ENCODE measurements at places on chromosomes 11 and 22.

DNA sequence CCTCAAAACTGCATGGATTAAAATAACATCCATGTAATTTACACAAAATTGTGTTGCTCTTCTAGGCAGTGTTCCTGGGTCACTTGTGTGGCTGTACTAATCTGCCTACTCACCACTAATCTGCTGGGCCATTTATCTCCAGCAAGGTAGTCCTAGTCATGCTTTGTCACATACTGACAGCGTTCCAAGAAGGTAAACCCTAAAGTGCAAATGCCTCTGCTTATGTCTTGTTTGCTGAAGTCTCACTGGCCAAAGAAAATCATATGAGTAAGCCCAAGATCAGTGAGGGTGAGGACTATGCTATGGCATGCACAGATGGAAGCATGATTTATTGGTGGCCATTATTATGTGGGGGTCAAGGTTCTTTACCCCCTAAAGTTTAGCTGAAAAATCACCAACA, 630.2 kb upstream of the LUZP2 start:
- no peak for DNase-seq

DNA sequence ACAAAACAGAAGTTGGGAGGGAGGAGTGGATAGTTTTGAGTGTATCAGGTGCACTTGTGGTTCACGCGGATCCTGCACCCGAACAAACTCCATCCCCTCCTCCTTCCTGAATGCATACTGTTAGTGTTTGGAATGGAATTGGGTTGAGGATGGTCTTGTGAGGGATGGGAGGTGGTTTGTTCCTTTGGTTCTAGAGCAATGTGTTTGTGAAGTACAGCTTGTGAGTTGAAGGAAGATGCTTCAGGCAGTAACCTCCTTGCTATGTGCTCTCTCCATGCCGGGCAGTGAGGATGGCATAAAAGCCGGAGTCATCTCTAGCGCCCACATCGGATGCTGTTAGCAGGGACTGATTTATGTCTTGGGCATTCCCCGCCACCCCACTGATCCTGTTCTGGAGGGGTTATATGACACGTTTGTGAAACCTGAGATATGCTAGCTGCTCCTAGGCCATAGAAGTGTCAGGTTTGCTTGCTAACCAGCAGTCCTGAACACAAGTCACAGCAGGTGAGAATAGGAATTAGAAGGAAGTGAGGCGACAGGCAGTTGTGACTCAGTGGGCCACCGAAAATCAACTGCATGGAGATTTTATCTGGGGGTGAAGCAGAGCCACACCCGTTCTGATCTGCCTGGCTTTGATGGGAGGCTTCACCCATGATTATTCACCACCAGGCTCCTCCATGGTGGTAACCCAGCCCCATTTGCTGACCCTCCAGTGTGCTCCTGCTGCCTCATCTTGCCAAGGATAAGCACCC, 2.2 kb downstream of the BCR start:
- DNase-seq: peak; percentile 86

DNA sequence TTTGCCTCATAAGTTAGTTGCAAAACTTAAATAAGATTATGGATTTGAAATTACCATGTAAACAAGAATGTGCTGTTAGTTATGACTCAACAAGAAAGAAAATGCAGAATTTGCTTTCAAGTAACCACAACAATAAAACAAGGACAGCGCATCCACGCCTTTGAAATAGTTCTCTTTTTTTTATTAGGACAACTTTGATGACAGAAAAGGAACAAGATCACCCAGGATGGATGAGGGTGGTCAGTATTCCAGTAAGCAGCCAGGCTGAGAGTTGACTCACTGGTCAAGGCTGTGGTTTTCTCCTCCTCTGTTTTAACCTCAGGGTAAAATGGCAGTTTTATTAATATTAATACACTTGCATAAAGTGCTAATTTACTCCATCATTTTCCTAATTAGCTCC, 544.4 kb downstream of the OPCML start:
- DNase-seq: no peak

DNA sequence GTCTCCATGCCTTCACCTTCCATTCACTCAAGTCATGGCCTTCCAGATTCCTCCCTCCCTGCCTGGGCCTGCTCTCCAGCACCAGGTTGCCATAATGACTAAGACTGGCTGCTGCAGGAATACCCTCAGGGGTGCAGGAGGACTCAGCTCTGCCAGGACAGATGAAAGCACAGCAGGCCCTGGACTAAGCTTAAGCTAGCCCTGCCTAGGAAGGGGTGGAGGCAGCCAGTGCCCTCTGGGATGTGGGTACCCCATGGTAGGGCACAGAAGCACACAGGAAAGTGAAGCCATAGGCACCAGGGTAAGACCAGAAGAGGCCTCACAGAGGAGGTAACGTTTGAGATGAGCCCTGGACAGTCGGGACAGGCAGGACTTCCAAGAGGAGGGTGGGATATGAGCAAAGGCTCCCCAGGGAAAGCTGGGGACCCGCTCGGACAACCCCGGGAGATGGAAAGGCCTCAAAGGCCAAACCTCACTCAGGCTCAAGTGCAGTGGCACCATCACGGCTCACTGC, 3.0 kb upstream of the RIN1 start:
- DNase-seq: no peak

DNA sequence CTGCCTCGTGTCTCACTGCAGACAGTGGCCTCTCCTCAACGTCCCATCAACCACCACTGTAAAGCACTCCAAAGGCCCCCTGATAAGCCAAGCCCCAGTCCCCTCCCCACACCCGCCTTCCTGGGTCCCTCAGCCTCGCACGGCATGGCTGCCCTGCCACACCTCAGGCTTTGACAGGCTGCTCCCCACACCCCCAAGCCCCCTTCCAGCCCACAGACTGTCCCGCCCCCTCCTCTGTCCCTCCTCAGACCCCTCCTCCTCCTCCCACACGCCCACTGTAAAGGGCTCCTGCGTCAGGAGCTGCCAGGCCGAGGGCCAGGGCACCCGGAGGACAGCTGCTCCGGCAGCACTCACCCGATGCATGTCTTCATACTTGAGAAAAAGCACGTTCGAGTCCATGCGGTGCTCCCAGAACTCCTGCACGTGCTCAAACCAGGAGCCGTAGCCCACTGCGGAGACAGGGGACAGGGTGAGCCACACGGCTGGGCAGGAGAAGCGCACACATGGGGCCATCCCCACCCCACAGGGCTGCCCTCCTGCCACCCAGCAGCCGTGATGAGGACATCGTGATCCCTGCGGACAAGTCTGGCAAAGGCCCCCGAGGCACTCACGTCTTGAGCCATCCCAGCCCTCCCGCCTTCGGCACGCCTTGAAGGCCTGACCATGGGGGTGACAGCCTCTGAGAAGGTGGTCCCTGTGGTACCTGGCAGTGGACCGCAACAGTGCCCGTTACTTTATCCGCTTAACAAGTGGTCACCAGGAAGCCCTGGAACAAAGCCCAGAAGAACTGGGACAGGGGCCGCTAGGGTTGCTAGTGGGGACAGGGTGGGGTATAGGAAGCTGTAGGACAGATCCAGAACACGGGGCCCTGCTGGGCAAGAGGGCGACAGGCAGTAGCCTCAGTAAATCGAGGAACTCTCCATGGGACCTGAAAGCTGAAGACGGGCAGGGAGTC, 21.5 kb upstream of the EFCAB6 start:
- DNase-seq: no peak

Data from activated CD4-positive, alpha-beta T cell treated with anti-CD3 and anti-CD28 coated beads for 36 hours (primary cell).